NB4 (cell line): ENCODE measurements at places on chromosomes 5 and 9.

DNA sequence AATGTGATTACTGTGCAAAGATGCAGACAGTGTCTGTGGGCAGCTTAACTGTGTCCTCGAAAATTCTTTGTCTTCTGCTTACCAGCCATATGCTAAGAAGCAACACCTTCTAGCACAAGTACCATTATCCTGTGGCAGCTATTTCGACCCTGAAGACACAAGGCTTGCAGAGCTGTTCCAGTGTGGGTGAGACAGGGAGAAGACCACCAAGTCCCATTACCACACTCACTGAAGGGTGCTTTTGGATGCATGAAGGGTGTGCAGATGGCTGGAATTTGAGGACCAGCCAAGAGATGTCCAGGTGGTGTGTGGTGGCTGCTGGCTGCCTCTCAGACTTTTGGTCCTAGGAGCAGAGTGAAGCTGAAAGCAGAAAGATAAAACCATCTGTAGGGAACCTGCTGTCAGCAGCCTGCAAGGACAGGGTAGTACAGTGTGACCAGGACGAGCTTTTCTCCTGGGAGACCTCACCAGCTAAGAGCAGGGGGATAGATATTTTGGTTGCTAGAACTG is 161.8 kb downstream of the ICE1 start:
- DNase-seq, result no peak

- no peak for DNase-seq
Measured at GRCh38 chr9:79353856-79354520, 217.8 kb upstream of the TLE4 start.

DNA sequence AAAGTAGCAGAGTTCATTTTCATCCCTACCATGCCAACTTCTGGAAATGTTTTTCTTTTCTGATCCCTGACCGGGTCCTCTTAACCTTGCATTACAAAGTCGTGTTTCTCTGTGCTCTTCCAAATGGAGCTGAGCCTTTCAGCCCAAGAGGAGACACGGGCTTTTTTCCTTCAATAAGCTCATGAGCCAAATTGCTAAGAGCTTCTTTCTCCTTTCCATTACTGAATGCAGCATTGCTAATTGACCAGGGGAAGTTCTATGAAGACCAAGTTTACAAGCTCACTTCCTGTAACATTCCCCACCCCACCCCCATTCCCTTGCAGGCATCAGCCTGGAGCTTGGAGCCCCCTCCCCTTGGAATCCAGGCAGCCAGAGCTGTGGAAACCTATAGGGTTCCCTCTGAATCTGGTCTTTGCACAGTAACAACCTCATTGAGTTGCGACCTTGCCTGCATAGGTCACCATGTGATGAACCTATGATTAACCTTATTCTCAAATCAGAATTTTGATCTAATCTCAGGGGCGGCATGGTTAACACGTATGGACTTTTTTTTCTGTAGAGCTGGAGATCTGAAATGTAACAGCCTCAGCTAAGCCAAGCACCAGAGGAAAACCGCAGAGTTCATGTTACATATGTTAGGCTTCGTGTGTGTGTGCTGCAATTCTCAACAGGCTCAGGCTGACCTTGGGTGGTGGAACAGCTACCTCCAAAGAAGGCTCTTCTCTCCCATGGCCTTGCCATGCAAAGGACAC is 395.7 kb upstream of the ZNF462 start:
- DNase-seq, result no peak

- DNase-seq, result no peak
Measured at GRCh38 chr9:138071292-138071691, 193.7 kb downstream of the CACNA1B start.

DNA sequence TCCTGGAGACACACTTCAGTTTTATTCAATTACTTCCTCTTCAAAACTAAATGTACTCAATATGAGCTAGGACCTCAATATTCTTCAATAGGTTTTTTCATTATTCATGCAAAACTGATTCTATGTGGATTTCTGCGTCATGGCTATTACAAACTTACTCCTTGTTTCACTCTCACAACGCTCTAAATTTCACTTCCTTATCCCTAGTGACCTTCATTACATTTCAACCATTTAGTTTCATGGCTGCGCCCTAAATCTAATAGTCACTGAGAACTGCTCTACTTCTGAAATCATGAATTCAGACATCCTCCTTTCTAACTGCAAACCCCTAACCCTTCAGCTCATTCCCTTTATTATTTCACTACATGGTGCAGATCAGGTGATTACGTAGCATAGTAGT is 93.9 kb downstream of the SLC25A46 start:
- DNase-seq, result no peak

GRCh38 chr9:121210536-121210935 is 8.9 kb upstream of the RAB14 start:
- no peak for DNase-seq

GRCh38 chr5:172093559-172093958 is 87.1 kb upstream of the FBXW11 start:
- DNase-seq, result no peak

GRCh38 chr5:98793223-98793622 is 19.8 kb downstream of the RGMB start:
- no peak for DNase-seq

DNA sequence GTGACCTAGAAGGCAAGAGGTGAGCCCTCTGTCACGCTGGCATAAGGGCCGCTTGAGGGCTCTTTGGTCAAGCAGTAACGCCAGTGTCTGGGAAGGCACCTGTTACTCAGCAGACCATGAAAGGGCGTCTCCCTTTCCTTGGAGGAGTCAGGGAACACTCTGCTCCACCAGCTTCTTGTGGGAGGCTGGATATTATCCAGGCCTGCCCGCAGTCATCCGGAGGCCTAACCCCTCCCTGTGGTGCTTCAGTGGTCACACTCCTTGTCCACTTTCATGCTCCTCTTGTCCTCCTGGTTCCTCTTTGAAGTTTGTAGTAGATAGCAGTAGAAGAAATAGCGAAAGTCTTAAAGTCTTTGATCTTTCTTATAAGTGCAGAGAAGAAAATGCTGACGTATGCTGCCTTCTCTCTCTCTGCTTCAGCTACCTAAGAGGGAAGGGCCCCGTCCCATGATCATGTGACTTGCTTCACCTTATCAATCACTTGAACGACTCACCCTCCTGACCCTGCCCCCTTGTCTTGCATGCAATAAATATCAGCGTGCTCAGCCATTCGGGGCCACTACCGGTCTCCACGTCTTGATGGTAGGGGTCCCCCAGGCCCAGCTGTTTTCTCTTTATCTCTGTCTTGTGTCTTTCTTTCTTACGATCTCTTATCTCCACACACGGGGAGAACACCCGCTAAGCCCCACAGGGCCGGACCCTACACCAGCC is 16.7 kb upstream of the SCGB3A1 start:
- no peak for DNase-seq
